Activated naive CD4-positive, alpha-beta T cell treated with anti-CD3 and anti-CD28 coated beads, Interleukin-2, amount 50 U/mL, for 72 hours (primary cell): ENCODE measurements at places on chromosomes 3 and 15. TPM values are rescaled to one million over a fixed set of nuclear protein-coding genes. Genes with fewer than 3 reads are reported as not detected.

Gene ACKR2
- total RNA-seq = 1.0 TPM

Gene CMTM8
- total RNA-seq = 7.8 TPM

Gene LARP6
- not detected for total RNA-seq

GRCh38 chr3:186268616-186269448, 93.2 kb downstream of the DGKG start:
- DNase-seq = no peak

GRCh38 chr15:64574301-64575017, 114.1 kb downstream of the ZNF609 start:
- no peak for DNase-seq

- no peak for DNase-seq
Observed at GRCh38 chr3:182740710-182741109, 52.6 kb upstream of the ATP11B start.

Gene GOLGA6L4
- 0.80 TPM for total RNA-seq

- DNase-seq = no peak
Observed at GRCh38 chr15:64288999-64289398, 67.0 kb downstream of the CSNK1G1 start.

Gene LRRN1
- total RNA-seq = 0.45 TPM

- DNase-seq = no peak
Observed at GRCh38 chr3:11907667-11908660, 61.3 kb upstream of the TAMM41 start.

DNA sequence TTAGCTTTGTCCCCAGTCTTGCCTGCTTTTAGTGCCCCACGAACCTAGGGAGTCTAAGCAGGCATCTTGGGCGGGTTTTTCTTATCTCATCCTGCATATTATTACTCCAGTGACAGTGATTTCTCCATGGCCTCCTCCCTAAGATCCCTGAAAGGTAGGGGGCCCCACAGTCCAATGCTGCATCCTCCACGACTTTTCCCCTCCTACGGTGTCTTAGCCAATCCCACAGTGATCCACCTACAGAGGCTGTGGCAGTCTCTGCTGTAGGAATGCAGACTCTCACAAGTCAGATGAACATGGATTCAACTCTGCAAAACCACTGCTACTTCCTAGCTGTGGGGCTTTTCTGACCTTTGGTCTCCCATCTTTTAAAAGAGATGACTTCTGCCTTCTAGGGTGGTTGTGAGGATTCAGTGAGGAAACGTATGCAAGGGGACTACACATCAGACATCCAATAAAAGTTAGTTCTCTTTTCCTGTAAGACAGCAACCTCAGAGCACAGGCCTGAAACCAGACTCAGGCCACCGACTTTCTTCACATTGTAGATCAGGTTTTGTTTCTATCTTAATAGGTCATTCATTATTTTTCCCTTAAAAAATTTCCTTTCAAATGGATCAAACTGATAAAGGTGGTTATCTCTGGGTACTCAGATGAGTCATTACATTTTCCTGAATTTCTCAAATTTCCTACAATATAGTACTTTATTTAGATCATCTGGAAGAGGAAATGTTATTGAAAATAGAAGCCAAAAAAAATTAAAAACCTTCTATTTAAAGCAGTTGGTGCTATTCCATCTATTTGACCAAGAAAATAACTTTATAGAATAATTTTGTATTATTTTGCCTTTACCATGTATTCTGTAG, 23.2 kb downstream of the ILDR1 start:
- DNase-seq = no peak

Gene UQCC5
- total RNA-seq = 14.1 TPM

DNA sequence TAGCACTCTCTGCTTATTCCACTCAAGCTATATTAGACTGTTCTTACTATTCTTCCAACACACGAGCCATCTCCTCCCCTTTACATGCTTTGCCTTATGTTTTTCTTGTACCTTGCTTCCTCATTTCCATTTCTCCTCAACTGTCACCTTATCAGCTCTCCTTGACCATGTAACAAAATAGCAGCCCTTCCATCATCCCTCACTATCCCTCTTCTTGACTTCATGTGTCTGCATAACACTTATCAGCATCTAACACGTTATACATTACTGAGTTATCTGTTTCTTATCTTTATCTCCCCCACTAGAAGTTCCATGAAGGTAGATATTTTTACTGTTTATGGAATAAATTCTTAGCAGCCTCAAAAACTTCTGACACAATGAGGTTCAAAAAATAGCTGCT, 45.3 kb downstream of the TRPM7 start:
- DNase-seq = no peak

DNA sequence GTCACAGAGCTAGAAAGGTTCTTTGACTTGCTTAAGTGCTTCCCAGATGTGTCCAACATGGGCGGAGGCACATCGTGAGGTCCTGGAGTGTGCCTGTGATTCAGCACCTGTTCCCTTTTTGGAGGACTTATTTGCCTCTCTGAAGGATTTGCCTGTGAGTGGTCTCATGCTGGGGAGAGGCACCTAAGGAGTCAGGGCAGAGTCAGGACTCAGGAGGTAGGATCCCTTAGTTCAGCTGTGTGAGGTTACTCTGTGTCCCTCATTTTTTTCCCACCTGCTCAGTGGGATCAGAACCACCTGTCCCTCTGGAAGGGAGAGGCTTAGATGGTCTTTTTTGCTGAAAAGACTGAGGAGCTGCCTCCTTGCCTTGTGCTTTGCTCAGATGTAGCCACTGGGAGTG, 3.0 kb downstream of the ZNF589 start:
- no peak for DNase-seq

- no peak for DNase-seq
Observed at GRCh38 chr3:160170409-160171370, 54.5 kb upstream of the C3orf80 start.

Gene CLRN1
- not detected for total RNA-seq

Gene SLC41A3
- total RNA-seq = 74.0 TPM

DNA sequence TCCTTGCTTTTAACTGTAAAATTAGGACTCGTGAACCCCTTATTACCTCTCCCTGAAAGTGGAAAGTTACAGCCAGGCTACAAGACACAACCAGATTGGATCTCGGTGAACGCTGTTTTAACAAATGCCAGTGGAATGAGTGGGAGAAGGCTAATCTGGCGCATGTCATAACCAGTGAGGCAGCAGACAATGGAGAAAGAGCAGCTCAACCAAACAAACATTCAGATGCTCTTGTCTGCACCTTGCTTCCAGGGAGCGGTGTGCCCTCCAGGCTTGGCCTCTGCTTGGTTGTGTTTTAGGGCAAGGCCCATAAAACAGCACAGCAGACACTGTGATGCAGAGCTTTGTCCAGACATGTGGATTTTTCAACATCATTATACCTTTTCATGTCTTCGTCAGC, 45.9 kb upstream of the ATP1B3 start:
- no peak for DNase-seq

- DNase-seq = no peak
Observed at GRCh38 chr15:78347586-78348543, 7.7 kb downstream of the CRABP1 start.

Gene SPTSSB
- not detected for total RNA-seq

DNA sequence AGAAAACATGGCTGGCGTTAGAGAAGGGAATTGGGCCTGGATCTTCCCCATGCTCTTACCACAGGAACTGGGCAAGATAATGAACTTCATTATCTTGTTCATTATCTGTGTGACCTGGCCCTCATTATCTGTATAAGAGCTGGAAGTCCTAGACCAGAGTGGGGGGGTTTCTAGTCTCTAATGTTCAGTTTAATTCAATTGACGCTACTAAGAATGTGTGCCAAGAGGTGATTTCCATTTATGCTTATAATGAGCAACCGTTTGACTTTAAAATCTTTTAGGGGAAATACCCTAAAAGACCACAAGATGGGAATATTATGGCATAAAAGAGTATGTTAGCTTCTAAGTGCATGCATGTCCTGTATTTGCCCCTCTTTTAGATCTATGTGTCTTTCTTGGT, 59.1 kb upstream of the CSTA start:
- no peak for DNase-seq

DNA sequence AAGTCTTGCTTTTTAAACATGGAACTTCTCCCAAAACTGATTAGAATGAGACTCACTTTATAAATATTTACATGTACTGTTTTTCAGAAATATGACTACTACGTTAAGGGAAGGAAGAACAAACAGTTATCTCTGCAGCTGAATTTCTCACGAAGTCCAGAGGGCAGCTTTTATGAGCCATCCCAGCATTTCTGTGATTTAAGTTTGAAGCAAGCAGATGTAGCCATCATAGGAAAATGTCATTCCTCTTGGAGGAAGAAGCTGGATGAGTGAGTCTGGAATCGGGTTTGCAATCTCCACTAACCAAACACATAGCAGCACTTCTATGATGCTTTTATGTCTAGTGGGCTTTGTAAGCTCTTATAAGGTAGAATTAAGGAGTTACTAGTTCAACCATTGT, 53.7 kb downstream of the SCN11A start:
- no peak for DNase-seq

- DNase-seq = no peak
Observed at GRCh38 chr3:138336454-138336999, 6.9 kb upstream of the NME9 start.

DNA sequence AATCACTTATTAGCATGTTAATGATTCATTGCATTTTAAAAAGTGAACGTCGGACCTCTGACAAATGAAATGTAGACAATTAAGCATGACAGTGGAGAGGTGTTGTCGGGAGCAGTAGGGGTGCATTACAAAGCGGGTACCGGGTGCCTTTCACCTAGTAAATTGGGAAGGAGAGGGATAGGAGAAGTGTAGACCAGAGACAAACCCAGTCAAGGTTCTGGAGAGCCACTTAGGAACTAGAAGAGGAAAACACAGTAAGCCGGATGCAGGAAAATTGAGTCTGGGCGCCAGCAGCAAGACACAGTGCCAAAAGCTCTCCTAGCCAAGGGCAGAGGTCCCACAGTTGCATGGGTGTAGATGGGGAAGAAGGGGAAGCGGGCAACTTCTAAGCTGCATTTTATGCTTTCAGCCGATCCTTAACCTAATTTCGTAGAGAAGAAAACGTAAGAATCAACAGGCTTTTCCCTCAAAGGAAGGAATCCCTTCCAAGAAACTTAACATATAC, 3.1 kb upstream of the CERS3 start:
- DNase-seq = no peak

- DNase-seq = no peak
Observed at GRCh38 chr3:148202386-148202785, 495.3 kb upstream of the AGTR1 start.

- no peak for DNase-seq
Observed at GRCh38 chr3:108488631-108489030, 21.8 kb downstream of the MYH15 start.

DNA sequence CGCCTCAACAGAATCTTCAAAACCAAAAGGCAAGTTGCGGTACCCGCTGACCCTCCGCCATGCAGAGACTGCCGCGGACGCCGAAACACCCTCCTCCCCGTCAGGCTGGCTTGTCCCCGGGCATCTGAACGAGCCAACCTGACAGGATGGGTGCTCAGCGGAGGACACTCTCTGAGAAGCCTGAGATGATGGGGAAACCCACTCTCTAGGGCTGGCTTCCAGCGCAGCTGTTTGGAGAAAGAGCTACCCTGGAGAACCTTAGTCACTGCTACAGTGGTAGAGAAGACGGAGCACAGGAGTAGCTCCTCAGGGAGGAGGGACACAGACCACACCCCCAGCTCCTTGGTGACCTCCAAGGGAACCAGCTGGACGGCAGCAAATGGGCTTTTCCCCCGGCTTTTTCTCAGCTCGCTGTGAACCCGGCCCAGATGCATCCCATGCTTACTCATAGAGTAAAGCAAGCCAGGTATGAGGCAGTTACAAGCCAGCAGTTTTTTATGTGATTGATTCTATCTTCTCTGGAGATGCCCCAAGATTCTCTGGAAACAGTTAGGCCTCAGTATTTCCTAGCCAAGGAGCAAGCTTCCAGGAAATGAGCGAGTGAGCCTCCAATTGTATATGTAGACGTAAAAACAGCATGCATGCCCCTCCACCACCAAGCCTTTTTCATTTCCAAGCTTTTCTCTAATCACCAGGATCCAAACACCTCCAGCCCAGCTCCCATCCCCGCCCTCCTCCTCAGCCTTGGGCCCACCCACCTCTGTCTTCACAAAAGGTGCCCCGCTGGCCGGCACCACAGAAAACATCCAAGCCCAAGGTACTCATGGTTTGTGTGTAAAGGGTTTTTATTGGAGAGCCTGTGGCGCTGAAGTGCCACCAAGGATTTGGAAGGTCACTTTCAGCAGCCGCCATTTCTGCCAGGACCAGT, 38.7 kb downstream of the FAM174B start:
- DNase-seq = no peak

- no peak for DNase-seq
Observed at GRCh38 chr3:132344666-132345280, 27.6 kb downstream of the ACP3 start.

Gene ADAMTS7
- total RNA-seq = 4.3 TPM

Gene LMAN1L
- 1.1 TPM for total RNA-seq

Gene SERPINI1
- 1.4 TPM for total RNA-seq

DNA sequence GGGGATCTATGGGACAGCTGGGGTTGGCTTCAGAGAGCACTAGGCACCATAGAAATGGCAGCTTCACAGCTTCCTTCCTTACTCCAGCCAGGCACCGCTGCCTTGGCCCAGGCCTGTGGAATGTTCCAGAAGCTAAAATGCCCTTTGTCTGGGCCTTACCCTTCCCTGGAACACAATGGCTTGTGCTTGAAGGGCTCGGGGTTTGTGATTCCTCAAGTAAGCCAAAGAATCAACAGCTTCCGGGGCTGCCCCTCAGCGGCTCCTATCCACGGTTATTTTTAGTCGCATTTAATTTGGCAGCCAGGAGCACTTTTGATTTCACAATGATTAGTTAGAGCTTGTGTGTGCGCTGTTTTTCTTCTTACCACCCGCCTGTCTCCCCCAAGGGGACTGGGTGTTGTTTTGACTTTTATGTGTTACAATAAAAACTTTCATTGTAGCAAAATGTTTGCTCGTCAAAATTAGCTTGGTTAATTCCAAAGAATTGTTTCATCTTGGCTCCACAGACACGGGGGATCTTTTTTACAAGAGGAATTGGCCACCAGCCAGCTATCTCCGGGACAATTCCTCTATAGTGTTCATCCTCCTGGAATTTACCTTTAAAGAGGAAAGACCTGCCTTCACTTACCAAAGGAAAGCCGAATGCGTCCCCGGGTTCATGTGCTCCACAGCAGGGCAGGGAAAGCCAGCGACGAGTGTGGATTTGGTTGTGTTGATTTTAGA, 73.8 kb downstream of the TLE3 start:
- DNase-seq = no peak

GRCh38 chr15:31489801-31490646, 163.4 kb downstream of the KLF13 start:
- no peak for DNase-seq

GRCh38 chr3:175932586-175932985, 1073.5 kb downstream of the NAALADL2 start:
- no peak for DNase-seq
